Epithelial cell of alveolus of lung (primary cell): ENCODE measurements at places on chromosomes 1 and 21. TPM values are rescaled to one million over a fixed set of nuclear protein-coding genes. Genes with fewer than 3 reads are reported as not detected.

The KRTAP19-8 gene
- not detected in 2 replicates for total RNA-seq

The ATP1A2 gene
- 0.24 and 1.0 TPM in 2 replicates for total RNA-seq

The CFHR4 gene
- not detected in 2 replicates for total RNA-seq

The KCNC4 gene
- 0.88 and 1.0 TPM in 2 replicates for total RNA-seq

The MYOC gene
- 0.13 TPM in 1 of 2 replicates, not detected in the other for total RNA-seq

The CCDC28B gene
- total RNA-seq = 23.9 and 24.6 TPM in 2 replicates

The TRNAU1AP gene
- 16.5 and 24.8 TPM in 2 replicates for total RNA-seq

The LRRC71 gene
- total RNA-seq = not detected in 2 replicates

The KCNA2 gene
- not detected in 2 replicates for total RNA-seq

The PRKCZ gene
- total RNA-seq = 0.64 and 3.2 TPM in 2 replicates

The PRAMEF10 gene
- total RNA-seq = not detected in 2 replicates

The OR2L13 gene
- not detected in 2 replicates for total RNA-seq

The PLA2G2A gene
- total RNA-seq = not detected in 2 replicates

The SLC45A3 gene
- 2.6 and 6.3 TPM in 2 replicates for total RNA-seq

The GBP5 gene
- total RNA-seq = not detected in 2 replicates

The C1QTNF12 gene
- 0.88 and 1.0 TPM in 2 replicates for total RNA-seq

The VPS26C gene
- 42.9 and 58.9 TPM in 2 replicates for total RNA-seq

The CFAP410 gene
- total RNA-seq = 11.5 and 13.5 TPM in 2 replicates

The ANGEL2 gene
- total RNA-seq = 19.3 and 62.1 TPM in 2 replicates

The CEP104 gene
- 11.1 and 16.4 TPM in 2 replicates for total RNA-seq

The DDAH1 gene
- 6.0 and 27.3 TPM in 2 replicates for total RNA-seq

The C1QA gene
- not detected in 2 replicates for total RNA-seq

The CYP4A11 gene
- total RNA-seq = not detected in 2 replicates
